Stimulated activated CD4-positive, alpha-beta T cell treated with anti-CD3 and anti-CD28 coated beads, Interleukin-4, amount 100 ng/mL, for 4 hours (primary cell): ENCODE measurements at places on chromosomes 11 and 22.

DNA sequence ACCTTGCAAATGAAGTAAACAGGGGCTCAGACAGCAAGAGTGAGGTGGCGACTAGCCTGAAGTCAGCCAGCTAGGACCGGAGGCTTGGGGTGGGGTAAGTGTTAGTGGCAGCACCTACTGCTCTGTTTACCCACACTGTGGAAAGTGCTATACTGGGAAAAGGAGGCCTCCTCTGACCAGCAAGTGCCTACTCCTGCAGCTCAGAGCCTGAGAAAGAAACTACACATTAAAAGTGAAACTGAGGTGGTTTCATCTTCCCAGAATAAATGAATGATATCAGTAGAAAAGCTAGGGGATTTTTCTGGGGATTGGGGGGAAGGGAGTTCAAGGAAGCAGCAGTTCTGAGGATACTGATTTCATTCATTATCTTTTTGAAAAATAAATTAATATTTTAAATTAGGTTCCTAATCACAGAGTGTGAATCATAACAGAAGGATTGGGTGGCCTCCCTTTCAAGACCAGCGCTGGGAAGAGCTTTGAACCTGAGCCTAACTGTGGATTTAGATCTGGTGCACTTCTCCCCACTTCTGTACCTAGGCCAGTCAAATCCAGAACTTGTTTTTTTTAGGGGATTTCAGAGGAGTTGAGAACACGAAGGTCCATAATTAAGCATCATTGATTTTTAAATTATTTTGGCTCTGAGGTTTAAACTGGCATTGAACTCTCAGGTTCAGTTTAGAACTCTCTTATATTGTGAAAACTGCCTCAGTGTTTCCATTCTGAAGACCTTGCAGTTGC lies 48.1 kb upstream of the GRAMD1B start:
- no peak for DNase-seq

GRCh38 chr22:20441631-20442484 lies 4.2 kb upstream of the SCARF2 start:
- no peak for DNase-seq

DNA sequence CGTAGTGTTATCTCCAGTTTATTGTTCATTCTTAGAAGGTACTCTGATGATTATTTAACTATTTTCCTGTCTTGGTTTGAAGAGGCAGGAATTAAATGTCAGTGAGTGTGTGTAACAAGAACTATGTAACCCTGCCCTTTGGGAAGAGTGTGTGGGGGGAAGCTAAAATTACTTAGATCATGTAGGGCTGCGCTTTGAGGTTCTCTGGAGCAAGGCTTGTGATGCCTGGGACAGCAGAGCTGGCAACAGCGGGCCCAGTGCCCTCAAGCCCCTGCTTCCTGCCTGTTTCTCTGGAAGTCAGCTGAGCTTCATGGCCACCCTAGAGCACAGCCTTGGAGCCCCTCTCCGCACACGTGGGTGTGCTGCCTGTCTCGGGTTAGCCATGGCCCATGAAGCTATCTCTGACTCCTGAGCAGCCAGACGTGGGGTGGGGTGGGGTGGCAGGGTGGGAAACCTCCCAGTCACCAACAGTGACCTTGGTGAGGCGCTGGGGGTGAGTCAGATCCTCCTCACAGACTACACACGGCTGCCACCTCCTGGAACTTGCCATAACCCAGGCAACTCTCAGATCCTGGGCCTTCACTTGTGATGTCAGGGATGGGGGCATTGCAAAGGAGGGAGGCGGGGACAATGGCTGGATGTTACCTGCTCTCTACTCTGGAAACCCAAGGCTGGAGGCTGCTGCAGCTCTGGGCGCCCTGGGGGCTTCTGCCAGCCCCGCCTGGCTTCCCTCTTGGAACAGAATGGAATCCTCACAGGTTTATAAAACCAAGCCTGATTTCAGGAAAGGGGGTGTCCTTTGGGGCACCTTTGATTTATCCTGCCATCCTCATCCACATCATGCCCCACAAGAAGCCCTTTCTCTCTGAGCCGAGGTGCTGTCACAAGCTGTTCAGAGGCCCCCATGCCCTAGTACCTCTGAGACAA lies 88.6 kb downstream of the SNX19 start:
- DNase-seq: no peak

DNA sequence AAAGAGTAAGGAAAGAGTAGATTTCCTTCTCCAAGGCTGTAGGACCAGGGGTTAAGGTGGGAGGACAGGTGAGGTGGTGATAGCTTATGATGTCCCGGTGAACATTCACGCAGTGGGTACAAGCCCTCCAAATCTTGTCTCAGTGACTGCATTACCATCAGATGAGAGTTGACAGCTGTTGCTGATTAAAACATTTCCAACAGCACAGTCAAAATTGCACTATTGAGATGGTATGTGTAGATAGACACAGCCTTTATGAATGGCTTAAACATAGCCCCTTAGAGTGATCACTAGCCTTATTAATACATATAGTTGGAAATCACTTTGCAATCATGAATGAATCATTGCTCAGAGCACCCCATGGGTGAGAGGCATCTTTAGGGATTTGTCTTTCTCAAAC lies 7.3 kb downstream of the NELL1 start:
- no peak for DNase-seq

DNA sequence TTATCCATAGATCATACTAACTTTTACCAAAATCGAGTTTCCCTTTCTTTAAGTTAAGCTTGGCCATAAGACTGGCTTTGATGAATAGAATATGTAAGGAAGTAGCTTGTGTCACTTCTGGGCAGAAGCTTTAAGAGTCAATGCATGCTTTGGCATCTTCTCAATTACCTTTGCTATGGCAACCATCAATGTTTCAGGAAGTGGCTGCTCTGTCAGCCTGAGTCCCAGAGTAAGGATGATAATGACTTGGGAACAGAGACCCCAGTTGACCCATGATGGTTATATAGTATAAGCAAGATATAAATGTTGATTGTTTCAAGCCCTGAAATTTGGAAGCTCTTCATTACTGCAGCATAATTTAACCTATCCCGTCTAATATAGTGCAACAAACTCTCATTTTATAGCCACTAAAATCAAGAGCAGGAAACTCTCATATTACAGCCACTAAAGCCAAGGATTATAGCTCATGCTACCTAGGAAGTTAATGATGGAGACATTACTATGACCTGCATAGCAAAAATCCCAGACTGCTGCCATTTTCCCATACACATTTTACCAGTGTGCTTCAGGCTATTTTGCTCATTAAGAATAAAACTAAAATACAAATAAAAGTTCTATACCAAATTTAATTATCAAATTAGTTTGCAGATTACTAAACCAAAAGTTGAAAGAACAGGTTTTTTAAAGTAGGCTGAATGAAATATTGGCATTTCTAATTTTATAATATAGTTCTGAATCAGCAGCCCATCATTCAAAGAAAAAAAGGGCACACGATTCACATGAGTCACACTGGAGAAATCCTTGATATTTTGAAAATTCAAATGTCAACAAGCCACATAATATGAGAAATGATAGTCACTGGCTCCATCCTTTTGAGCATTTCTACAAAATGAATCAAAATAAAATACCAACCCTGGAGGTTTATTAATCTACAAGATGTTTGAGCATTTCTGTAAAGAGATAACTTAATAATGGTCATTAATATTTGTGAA lies 23.8 kb downstream of the FSHB start:
- no peak for DNase-seq

- DNase-seq: no peak
Measured at GRCh38 chr11:42465623-42466022, 846.2 kb upstream of the API5 start.

- DNase-seq: no peak
Measured at GRCh38 chr22:32444068-32444467, 20.2 kb downstream of the BPIFC start.

DNA sequence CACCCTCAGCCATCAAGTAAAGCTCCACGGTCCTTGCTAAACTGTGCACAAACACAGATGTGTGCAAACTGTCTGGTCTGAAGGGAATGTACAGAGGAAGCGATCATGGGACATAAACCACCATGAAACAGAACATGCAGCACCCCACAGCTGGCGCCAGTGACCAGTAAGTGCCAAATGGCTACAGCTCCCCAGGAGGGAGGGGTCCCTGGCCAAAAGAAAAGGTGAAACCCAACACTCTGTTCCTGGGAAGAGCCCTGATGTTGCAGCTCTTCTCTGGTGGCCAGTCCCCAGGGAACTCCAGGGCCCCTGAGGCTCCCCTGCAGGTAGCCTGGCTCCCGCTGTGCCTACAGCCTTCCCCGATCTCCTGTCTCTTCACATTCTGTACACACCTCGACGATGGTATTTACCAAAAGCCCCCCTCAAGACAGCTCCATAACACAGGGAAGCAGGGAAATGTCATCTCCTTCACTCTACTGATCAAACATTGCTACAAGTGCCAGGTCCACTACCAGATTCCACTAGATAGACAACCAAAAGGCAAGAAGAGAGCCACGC lies 2.9 kb downstream of the DGCR6L start:
- no peak for DNase-seq

- DNase-seq: no peak
Measured at GRCh38 chr22:44516841-44517240, 18.8 kb upstream of the RTL6 start.

- no peak for DNase-seq
Measured at GRCh38 chr22:25709758-25710157, 32.2 kb upstream of the MYO18B start.

DNA sequence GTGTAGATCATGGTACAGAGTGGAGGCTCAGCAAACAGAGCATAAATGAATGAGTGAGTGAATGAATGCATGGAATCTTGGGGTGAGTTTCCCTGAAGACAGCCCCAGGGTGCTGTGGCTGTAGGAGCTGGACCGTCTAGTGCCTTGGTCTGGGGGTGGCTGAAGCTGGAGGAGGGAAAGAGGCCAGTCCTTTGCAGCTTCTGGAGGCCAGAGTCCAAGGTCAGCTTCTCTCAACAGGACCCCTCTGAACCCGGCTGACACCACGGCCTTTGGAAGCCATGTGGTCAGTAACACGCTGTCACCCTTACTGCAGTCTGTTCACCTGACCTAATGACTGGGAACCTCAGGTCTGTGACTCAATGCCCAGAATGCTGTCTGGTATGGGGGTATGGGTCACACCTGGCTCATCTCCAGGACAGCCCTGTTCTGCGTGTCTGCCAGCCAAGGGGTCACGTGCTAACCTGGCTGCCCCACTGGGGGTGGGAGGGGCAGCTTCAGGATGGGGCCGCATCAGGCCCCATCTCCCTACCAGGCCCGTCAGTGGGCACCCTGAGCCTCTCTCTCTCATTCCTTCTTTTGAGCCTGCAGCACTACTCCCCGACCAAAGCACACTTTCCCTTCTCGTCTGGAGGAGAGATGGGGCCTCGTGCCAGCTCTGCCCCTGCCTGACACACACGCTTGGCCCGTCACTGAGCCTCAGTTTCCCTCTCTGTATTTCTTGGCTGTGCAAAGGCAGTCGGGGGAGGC lies 24.1 kb upstream of the CHKA start:
- DNase-seq: no peak

- no peak for DNase-seq
Measured at GRCh38 chr11:120354068-120354467, 17.9 kb downstream of the ARHGEF12 start.

- no peak for DNase-seq
Measured at GRCh38 chr11:15758857-15759465, 597.4 kb downstream of the SOX6 start.

- no peak for DNase-seq
Measured at GRCh38 chr11:67113231-67113721, 5.8 kb upstream of the KDM2A start.

- DNase-seq: no peak
Measured at GRCh38 chr11:78082146-78082545, 2.5 kb upstream of the NDUFC2 start.

DNA sequence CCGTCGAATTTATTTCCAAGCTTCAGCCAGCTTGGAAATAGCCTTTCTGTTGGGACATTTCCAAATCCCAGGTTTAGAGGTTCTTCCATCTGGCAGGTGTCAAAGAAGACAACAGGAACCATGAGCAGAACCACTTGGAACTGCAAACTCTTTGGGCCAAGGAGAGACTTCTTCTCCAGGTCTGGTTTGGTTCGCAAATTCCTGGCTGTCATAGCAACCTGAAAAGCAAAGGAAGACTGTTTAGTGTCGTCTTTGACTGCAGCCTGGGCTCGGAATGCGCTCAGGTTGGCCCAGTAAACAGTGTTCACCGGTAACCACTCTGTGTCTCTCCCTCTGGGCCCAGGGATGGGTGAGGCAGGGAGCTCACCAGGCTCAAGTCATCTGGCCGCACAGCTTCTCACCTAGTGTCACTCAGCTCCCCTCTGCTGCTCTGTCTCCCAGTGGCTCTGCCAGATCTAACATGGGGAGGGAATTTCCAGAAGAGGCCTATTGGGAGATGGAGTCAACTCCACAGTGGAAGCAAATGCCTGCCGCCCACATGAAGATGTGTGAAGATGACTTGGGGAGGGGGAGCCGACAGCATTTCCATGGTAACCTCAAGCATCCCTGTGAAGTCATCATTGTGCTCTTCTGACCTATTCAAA lies 11.9 kb upstream of the CLMP start:
- no peak for DNase-seq

DNA sequence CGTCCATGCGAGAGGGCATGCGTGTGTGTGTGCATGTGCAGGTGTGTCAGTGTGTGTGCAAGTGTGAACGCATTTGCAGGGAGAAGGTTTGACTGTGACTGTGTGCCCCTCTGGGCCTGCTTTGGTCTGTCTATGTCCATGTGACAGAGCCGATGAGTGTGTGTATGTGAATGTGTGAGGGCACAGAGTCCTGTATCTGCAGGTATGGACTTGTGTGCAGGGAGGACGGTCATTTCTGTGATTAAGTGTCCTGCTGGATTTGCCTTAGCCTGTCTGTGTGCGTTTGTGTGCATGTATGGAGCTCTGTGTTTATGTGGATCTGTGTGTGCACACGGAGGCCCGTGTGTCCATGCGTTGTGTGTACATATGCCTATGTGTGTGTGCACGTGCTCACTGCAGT lies 5.4 kb downstream of the EMID1 start:
- DNase-seq: no peak

DNA sequence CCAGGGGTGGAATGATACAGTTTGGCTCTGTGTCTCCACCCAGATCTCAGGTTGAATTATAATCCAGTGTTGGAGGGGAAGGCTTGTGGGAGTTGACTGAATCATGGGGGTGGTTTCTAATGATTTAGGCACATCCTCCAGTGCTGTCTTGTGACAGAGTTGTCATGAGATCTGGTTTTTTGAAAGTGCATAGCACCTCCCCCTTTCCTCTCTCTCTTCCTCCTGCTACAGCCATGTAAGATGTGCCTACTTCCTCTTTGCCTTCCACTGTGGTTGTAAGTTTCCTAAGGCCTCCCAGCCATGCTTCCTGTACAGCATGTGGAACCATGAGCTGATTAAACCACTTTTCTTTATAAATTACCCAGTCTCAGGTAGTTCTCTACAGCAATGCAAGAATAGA lies 45.1 kb downstream of the THAP12 start:
- DNase-seq: no peak
